ENCODE measurements at places on chromosomes 1 and 21.

DNA sequence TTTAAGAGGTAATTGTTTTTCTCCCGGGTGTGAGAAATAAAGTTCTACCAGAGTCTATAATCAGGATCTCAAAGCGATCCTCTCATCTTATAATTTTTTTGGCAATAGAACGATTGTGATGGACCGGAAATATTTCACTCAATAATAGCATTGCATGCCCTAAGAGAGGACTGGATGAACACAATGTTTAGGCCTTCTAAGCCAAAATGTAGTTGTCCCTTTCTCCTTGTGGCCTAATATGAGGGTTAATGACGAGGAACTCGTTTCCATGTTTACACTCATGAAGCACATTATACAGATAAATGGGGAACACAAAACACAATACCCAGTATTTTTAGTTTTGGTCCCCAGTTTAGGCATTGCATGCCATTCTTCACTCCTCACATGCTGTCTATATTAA, 5.9 kb downstream of the TBX15 start:
- DNase-seq = no peak

- DNase-seq = no peak
These were observed 6.4 kb downstream of the SZT2 start for GRCh38 chr1:43396059-43396458.

GRCh38 chr1:175158170-175158591, 34.4 kb downstream of the KIAA0040 start:
- no peak for DNase-seq

GRCh38 chr1:46168477-46168876, 6.4 kb upstream of the TSPAN1 start:
- DNase-seq = no peak

DNA sequence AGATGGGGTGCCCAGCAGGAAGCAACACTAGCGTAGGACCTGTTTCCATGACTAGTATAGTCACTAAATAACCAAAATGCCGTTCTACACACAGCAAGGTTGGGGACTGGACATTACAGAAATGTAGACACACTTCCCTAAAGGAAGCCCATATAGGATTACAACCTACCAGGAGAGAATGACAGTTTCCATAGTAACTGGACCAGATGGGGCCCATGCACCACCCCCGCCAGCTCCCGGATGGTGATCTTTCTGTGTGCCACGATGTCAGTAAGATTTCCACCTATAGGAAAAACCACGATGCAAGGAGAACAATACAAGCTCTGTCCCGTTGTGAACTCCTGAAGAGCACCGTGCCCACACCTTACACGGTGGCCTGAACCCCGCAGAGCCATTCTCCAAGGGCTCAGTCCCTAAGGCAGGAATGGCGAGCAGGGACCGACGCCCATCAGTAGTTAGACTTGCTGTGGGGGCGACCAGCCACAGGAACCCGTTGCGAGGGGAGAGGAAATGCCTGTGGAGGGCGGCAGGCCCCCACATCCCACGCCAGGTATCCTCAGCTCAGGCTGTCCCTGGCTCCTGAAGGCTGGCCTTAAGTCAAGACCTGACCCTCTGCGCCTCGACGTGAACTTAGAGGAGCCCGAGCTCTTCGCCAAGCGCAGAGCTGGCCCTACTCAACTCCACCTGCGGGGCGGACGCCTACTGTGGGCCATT, 13.6 kb upstream of the CEP85 start:
- no peak for DNase-seq

- DNase-seq = no peak
These were observed 11.1 kb downstream of the MTX1 start for GRCh38 chr1:155219592-155220031.

DNA sequence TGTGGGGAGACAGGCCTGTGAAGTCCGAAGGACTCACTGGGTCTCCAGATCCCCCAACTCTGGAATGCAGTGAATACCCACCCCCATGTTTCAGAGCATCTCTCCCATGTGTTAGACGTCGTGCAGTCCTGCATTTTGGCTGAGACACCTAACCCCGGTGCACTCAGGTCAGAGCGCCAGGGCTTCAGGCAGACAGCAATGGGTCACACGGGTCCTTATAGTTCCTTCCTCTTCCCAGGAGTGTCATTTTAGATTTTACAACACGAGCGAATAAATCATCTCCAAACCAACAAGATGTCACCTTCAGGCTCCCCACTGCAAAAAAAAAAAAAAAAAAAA, 5.1 kb downstream of the PRRX1 start:
- DNase-seq = no peak

DNA sequence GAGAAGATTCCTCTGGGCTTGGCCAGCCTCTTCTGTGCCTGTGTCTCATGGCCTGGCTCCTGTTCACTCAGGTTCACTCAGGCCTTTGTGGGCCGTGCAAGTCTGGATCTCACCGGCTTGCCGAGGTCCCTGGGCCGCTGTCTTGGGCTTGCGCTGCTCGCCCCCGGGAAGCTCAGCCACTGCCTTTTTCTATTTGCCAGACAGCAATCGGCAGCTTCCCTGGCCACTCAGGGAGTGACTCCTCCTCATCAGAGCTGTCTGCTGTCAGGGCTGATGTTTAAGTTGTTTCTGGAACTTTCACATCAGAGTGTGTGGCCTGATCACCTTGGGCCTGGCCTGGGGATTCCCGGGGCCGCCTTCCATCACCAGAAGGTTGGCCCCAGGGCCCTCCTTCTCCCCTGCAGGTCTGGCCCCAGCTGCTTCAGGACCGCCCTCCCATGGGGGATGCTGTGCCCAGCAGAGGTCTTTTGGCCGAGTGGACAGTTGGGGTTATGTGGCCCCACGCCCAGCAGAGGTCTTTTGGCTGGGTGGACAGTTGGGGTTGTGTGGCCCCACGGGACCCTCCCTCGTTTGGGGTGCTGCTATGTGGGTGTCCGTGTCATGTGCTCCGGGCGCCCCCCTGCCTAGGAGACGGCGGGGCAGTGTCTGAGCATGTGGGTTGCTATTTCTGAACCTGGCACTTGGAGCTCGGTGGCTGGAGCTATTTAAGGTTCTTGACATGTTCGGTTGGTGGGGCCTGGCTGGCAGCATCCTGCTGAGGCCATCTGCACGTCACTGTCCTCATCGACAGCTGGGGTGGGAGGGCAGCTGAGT, 12.5 kb downstream of the SLX9 start:
- DNase-seq = no peak

- no peak for DNase-seq
These were observed 29.1 kb upstream of the JUN start for GRCh38 chr1:58812926-58813325.

GRCh38 chr1:1308756-1309250, 406 bp downstream of the PUSL1 start:
- DNase-seq = no peak

DNA sequence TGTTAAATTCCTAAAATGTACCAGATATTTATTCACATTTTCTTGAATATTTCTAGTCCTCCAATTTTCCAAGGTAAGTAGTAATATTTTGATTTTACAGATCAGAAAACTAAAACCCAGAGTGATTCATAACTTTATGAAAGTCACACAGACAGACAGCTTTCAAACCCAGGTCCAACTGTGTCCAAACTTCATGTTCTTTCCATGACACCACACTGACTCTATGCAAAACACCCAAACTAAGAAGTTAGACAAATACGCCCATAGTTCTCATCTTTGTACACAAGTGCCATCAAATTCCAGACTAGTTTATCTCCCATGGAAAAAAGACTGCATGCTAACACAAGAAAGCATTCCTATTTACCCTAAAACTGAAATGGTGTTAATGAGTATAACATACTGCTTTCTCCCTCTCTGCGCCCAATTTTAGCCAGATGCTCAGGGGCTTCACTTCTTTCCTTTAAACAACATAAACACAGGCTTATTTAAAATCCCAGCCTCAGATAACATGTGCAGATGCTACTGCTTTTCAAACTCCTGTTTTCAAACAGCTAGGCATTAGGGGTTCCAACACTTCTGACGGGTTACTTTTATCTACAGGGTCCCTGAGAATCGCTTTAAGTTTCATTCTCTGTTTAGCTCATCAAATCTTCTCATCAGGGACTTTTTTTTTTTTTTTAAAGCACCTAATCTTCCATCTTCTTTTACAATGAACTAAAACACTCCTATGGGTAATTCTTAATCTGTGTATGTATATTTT, 44.6 kb downstream of the WASF2 start:
- no peak for DNase-seq

- DNase-seq = no peak
These were observed 33.2 kb downstream of the SLC35D1 start for GRCh38 chr1:67020765-67021164.

All from T47D (cell line).